Thyroid gland (tissue), 4 donors: ENCODE measurements at places on chromosomes 7 and 10. TPM values are rescaled to one million over a fixed set of nuclear protein-coding genes. Genes with fewer than 3 reads are reported as not detected.

Gene XPNPEP1
- 83.7 TPM for total RNA-seq

Gene NEUROD6
- not detected for total RNA-seq

Gene CFAP70
- 9.9 TPM for total RNA-seq

Gene PTPN20
- 1.7 TPM for total RNA-seq

Gene SPDYE5
- not detected for total RNA-seq

Gene ANKRD22
- total RNA-seq = not detected
